ENCODE measurements at places on chromosomes 2 and 18.

DNA sequence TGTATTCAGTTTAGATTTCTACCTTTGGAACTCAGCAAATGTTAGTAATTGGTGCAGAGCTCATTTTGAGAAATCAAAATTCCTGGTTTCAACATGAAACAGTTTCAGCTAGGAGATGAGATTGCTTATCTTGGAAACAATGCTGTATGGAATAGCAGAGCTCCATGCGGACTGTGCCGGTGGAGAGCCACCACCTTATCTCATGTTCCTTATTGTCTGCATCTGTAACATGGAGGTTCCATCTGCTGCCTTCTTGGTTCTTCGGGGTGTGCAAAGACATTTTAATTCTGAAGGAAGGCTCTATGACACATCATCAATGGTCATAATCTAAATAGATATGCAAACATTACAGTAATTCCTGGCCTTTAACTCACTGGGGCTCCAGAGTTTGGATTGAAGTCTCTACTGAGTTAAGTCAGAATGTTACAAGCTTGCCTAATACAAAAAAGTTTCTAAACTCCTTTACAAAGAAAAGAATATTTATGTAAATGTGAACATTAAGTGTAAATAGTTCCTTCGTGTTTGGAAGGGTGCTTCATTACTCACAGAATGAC is 65.3 kb downstream of the PRKRA start:
- DNase-seq, result no peak

DNA sequence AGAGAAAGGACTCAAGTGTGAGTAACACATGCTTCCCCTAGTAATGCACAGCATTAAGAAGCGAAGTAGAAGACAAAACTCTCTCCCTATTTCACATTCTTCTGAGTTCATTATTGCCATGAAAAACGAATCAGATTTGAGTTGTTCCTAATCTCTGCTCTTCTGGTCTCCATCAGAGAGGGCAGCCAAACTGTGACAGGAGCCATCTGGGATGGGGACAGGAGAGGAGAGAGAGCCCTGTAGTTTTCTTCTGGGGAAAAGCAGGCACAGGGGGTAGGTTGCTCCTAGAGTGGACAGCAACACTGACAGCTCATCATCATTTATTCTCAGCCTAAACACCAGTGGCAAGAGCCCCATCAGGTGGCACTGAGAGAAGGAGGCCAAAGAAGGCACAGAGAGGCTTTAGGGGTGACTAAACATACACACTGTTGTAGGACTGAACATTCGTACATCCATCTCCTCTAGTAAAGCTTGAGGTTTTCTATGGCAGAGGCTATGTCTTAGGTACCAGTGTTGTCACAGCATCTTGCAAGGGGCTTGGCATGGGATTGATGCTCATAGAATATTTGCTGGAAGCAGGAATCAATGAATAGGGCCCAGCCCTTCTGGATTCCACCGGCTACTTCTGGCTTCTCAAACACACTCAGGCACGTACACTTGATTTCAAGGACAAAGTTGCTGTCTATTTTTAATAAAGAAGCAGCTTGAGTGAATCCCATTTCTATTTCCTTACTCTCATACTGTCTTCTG is 33.1 kb downstream of the SLC8A1 start:
- DNase-seq, result no peak

DNA sequence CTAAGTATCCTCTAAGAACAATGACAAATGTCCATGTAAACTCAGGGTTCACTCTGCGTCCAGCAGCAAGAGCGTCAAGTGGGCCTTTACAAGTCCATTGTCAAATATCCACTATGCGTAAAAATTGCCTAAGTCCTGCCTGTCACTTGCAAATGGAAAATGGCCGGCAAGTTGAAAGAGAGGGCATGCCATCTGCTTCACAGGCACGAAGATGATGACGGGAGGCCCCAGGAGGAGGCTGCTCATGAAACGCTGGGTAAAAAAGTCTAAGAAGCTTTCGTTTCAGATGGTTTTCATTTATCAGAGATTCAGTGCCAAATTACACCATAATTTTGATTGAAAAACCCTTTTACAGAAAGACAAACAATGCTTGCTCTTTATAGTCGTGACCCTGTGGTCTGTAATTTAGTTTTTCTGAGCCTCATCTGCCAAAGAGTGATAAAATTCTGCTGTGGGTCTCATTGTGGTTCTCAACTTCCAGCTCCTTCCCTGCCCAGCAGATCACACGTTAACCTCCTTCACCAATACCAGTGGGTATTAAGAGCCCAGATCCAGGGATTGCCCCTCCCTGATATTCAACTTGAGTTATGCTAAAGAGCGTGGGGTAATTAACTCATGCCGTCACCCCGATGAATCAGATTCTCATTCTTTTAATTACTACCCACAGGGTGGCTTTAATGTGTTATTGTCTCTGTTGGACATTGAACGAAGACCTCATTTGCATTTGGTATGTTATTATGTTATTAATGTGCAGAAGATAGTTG is 160.2 kb upstream of the ALKAL2 start:
- DNase-seq, result no peak

DNA sequence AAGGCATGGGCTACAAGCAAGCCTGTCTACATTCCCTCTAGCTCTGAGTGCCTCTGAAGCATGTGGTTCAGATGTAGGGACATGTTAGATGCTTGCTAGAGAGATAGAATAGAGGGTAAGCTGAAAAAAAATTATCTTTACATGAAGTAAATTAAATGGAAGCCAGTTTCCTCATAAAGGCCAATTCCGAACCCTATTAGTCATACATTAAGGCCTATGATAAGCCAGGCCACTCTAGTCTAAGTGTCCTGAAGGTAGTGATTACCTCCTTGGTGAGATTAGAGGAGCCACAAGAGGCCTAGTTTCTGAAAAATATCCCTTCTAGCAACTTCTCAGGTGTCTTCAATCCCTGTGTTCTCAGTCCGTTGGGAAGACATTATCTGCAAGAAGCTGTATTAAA is 72.4 kb upstream of the NPAS2 start:
- DNase-seq, result no peak

GRCh38 chr2:30213326-30213725 is 18.0 kb upstream of the LBH start:
- DNase-seq, result no peak

DNA sequence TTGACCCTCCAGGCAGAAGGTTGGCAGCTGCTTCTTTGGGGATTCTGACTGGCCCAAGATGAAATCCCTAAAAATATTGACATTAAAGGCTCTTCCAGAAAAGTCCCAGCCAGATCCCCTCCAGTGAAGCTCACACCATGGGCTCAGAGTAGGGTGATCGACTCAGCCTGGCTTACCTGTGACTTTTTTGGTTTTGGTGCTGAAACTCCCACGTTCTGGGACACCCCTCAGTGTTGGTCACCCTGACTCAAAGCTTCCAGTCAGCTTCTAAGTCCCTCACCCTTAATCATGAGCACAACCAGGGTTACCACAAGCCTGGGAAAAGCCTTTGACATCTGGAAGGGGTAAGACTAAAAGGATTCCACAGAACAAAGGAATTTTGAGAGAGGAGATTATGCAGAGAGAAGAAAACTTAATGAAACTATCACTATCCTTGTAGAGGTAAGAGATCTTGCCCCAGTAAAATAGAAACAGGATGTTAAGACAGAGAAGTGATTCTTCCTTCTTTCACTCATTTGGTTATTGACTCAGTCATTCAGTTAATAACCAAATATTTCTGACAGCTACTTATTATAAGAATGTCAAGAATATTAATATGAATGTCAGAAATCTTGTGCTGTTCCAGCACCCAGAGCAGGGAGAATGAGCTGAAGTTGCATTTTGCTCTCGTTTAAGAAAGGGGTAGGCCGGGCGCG is 66.8 kb upstream of the SEC11C start:
- DNase-seq, result no peak

DNA sequence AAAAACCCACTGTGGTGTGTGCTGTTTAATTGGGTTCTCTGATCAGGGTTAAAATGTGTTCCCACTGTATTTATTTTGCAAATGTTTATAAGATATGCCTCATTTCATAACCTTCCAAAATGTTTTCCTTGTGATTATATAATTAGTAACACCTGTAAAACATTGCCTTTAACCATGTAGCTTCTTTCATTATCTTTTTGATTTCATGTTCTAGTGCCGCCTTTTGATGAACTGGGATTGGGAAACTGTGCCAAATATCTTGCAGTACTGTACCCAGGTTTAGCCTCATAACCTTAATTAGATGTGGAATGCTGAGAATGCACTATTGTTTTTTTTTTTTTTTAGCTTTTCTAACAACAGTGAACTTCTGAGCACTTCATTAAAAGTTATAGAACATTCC is 96.9 kb downstream of the TANC1 start:
- DNase-seq, result no peak

GRCh38 chr18:35939138-35939537 is 33.3 kb upstream of the RMP24 start:
- DNase-seq, result no peak

DNA sequence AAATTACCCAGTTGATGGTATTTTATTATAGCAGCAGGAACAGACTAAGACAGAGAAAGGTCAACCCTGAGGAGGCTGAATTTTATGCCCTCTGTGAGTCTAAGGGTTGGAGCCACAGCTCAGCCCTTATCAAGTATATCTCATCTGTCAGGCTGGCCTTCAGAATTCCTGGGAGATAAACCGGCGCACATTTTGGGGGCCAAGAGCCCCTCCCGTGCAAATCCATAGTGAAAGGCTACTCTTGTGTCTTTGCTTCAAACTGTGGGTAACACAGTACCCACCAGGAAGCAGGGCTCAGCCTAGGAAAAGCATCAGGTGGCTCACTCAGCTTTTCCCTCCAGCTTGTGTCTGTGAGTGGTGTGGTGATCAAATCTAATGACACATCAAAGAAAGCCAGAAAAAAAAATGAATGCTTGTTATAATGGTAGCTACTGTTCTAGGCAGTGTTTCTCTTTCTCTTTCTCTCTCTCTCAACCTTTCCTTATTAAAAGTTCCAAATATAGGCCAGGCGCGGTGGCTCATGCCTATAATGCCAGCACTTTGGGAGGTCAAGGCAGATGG is 25.0 kb upstream of the ASXL2 start:
- DNase-seq, result no peak

- DNase-seq, result no peak
Measured at GRCh38 chr18:54801374-54801773, 26.9 kb upstream of the RAB27B start.

- DNase-seq, result no peak
Measured at GRCh38 chr18:7856733-7857132, 289.6 kb downstream of the PTPRM start.

DNA sequence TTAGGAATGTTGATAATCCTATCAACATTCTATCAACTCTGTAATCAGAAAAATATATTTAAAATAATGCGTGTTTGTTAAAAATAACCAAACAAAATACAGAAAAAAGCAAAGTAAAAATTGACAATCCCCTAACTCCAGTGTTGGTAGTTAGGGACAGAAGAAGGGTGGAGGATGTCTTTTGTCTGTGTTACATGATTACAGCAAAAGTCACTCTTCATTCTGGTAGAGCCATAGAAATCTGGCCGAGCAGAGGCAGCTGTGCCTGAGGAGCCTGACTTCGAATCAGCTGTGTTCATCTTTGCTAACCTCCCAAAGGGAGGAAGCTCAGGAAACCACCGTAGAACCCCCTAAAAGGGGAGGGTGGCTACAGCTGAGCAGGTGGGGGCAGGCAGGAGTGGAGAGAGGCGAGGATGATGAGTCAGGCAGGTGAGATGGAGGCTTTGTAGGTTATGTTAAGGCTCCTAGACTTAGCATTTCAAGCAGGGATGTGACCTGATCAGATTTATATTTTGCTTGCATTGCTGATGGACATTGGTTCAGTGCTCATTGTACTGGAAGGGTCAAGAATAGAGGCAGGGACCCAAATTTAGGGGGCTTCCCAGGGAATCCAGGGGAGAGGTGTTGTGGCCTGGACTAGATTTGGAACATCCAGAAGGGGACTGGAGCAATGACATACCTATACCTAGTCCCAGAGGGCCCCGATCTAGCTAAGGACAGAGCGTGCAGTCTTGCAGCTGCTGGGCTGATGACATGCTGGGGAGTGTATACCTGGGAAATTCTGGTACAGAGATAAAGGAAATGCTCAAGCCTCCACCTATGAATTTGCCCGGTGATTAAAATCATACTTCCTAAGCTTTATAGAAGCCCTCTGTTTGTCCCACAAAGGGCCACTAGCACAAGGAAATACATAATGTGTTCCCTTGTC is 95.7 kb downstream of the NEDD4L start:
- no peak for DNase-seq

GRCh38 chr2:35495182-35495581 is 860.4 kb upstream of the CRIM1 start:
- no peak for DNase-seq

DNA sequence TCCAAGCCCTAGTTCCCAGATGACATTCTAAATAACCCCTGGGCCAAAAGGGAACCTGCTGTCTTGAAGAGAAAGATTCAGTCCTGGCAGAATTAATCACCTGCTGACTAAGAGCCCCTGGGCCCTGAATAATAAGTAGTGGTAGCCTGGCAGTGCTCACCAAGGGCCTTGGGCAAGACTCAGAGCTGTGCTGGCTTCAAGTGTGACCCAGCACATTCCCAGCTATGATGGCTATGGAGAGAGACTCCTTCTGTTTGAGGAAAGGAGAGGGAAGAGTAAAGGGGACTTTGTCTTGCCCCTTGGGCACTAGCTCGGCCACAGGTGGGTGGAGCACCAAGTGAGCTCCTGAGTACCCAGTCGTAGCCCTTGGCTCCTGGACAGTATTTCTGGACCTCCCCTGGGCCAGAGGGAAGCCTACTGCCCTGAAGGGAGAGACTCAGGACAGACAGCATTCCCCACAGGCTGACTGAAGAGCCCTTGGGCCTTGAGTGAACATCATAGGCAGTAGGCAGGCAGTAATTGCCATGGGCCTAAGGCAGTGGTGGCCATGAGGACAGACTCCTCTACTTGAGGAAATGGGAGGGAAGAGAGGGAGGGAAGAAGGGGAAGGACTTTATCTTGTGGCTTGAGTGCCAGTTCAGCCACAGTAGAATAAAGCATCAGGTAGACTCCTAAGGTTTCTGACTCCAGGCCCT is 40.0 kb upstream of the INPP4A start:
- no peak for DNase-seq

DNA sequence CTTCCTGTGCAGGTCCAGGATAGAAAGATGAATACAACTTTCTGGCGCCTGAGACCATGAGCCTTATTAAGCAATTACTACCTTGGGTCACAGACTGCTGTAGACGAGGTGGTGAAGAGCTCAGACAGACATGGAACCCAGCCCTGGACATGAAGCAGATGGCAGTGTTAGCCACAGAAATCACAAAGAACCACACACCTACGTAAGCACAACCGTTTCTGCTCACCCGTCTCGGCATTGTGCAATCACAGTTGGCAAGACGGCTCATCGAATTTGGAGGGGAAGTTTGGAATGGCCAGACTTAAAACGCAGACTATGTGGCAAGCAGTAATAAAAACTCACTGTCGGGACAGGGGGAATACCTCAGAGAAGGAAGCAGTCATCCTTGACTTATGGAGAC is 24.3 kb upstream of the ASPRV1 start:
- DNase-seq, result peak; percentile 58

GRCh38 chr18:48824231-48824970 is 126.4 kb downstream of the SMAD7 start:
- no peak for DNase-seq

DNA sequence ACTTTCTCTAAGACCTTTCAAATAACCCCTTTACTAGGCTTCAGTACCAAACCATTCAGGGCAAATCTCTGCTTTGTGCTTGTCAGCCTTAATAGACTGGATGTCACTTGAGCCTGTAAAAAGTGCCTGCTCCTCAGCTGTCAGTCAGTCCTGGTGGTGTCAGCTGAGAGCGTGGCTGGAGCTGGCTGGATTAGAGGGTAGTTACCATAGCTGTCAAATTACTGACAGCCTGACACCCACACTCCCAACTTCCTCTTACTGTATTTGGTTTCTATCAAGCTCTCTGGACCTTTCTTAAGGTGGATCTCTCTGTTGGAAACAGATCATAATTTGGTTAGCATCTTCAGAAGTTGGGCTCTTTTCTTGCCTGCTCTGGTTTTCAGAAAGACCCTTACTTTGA is 371.4 kb upstream of the ATP5MC3 start:
- DNase-seq, result peak; percentile 25

GRCh38 chr18:63997606-63998005 is 27.7 kb downstream of the SERPINB8 start:
- no peak for DNase-seq
